ENCODE measurements at places on chromosomes 1 and 21. TPM values are rescaled to one million over a fixed set of nuclear protein-coding genes. Genes with fewer than 3 reads are reported as not detected.

GRCh38 chr1:60906526-60906925 lies 175.8 kb upstream of the NFIA start:
- no peak for DNase-seq

LHX4 gene
- total RNA-seq = not detected

DNA sequence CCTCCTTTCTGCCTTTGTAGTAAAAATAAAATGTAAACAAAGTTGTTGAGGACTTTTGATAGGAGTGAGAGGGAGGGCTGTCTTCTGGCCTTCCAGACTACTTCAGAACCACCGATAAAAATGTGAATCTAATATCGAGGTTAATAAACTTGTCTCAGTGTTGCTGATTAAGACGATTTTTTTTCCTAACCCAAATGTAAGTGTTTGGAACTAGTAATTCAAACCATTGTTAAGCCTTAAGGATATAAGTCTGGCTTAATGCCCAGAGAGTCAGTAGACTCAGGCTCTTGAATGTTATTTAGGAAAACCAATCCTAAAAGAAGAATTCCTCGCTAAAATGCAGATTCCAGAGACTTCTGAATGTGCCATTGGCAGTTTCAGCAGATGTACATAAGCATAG lies 356.9 kb downstream of the SIPA1L2 start:
- DNase-seq = peak; percentile 45

DNA sequence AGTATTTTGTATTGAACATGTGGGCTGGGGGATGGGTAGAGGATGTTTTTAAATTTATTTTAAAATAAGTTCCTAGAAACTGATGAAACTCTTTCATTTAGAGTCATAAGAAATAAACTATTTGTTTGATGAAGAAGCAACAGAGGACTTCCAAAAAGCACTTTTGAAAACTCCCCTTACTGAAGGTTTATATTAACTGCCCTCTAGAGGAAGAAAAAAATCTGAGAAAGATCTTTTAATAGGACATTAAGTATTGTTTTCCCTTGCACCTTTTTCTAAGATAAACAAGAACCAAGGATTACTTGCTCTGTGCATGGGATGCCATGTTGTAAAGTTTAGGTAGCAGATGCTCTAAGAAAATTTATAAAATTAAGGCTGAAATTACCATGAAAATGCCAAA lies 14.1 kb downstream of the DISP1 start:
- no peak for DNase-seq

GRCh38 chr1:67923074-67923473 lies 89.8 kb upstream of the GNG12 start:
- no peak for DNase-seq

- peak; percentile 61 for DNase-seq
Observed at GRCh38 chr21:28421716-28422524, 570.8 kb downstream of the LTN1 start.

GPR153 gene
- 32.7 TPM for total RNA-seq

MLLT11 gene
- total RNA-seq = 15.1 TPM

SPRTN gene
- total RNA-seq = 15.2 TPM

OR2G6 gene
- total RNA-seq = not detected

GRCh38 chr1:24150234-24151174 lies 7.6 kb upstream of the IL22RA1 start:
- DNase-seq = peak; percentile 88

- no peak for DNase-seq
Observed at GRCh38 chr1:225044258-225044657, 114.8 kb downstream of the DNAH14 start.

OR2G2 gene
- not detected for total RNA-seq

DNA sequence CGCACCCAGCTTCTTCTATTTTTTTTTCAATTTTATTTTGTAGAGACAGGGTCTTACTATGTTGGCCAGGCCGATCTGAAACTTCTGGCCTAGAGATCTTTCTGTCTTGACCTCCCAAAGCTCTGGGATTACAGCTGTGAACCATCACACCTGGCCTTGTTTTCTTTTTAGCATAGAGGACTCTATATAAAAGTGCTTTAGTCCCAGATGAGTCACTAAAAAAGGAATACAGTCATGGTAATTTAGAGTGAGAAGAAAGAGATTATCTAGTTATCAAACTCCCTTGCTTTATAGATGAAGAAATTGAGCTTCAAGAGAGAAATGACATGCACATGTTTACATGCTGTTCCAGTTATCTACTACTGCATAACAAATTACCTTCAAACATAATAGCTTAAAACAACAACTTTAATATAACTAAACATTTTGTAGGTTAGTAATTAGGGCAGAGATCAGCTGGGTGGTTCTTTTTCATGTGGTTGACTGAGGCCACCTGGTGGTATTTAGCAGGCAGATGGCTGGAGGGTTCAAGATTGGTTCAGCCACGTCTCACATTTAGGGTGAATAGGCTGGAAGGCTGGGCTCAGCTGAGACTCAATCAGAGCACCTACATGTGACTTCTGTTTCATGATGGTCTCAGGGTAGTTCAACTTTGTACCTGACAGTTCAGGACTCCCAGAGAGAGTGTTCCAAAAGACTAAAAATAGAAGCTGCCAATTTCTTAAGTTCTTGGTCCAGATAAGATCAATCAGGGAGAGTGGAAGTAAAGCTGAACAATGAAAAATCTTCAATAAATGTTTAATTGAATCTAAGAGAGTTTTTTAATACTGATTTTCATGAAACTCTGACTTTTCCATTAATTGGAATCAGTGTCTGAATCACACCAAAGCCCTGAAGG lies 16.9 kb upstream of the MTF2 start:
- DNase-seq = peak; percentile 65

DNA sequence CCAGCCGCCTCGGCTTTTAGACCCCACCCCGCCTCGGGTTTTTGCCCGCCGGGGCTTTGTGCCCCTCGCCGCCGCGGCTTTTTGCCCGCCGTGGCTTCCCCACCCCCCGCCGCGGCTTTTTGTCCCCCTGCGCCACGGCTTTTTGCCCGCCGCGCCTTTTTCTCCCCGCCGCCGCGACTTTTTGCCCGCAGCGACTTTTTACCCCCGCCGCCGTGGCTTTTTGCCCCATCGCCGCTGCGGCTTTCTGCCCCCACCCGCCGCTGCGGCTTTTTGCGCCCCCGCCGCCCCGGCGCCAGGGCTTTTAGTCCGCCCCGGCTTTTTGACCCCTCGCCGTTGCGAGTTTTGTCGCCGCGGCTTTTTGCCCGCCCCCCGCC lies 474.4 kb downstream of the FAM72C start:
- no peak for DNase-seq

GRCh38 chr1:34785231-34785874 lies 4.3 kb downstream of the GJB3 start:
- no peak for DNase-seq

RTCA gene
- 36.1 TPM for total RNA-seq

DNA sequence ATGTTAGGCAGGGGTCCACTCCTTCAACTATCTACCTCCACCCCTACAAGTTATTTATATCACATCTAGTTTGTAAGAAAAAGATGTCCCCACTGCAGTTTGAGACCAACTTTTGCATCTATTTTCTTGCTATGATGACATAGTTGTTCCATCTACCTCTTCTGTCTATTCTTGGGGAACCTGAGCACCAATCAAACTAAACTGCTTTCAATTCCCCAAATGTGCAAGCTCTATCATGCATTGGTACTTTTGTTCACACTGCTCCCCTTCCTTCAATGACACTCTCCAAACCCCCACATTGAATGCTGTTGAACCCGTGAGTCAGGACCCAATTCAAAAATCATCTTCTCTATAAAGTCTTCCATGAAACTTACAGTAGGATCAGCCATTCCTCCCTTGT lies 16.0 kb upstream of the FRRS1 start:
- DNase-seq = no peak

DNA sequence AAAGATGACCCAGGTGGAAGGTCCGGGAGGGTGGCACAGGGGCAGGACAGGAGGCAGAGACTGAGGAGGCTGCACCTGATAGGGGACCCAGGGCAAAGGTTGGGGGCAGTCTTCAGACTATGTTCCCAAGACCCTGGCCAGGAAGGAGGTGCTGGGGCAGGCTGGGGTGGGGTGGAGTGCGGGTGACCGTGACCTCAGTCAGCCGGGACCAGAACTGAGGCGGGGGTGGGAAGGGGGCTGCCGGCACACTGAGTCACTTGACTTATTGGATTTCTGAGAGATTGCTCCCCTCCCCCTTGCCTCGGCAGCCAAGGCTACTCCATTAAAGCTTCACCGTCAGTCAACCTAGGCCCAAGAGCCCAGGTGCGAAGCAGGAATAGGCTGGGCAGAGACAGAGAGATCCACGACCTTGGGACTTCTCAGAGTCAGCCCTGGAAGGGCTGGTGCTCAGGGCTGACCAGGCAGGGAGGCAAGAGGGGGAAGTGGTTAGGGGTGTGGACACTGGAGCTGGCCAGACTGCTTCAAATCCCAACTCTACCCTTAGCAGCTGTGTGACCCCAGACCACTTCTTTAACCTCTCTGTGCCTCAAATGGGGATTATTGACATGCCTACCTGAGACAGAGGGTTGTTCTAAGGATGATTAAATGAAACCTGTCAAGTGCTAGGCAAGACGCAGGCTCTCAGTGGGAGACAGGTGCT lies 47.9 kb upstream of the LAPTM5 start:
- DNase-seq = no peak

GRCh38 chr1:67831850-67832513 lies 1.3 kb downstream of the GNG12 start:
- DNase-seq = peak; percentile 49

NEGR1 gene
- total RNA-seq = 0.28 TPM

HCRTR1 gene
- total RNA-seq = not detected

GRCh38 chr1:119714583-119714982 lies 2.8 kb downstream of the PHGDH start:
- no peak for DNase-seq

HPCAL4 gene
- 0.04 TPM for total RNA-seq

DNA sequence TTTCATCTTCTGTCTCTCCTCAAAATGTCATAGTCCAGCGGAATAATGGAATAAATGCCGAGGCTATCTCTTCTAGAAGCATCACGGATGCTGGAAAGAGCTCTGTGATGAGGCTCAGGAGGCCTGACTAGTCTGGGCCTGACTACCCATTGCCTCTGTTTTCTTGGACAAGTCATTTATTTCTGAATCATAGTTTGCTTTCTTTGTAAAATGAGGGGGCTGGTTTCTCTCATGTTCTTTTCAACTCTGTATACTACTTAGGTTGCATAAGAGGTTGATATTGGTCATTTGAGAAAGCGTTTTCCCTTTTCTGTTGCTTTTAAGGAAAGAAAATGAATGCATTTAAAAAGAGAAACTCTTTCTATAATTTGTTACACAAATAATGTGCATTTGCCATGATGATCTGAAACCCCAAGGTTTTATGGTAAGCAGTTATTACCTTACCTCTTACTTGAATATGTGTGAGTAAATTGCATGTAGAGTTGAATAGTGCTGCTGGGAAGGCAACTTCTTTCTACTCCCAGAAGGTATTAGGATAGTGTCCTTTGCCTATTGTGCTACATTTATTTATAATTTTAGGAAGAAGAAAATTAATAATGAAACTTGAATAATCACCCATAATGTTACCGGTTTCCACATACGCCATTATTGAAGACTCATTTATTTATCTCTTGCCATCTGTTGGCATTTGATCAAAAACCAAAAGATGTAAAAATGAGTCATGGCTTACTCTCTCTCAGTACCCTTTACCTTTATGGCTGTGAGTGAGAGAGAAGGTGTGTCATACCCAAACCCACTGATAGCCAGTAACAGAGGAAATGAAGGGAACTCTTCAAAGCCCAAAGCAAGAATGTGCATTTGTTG lies 179.1 kb downstream of the FASLG start:
- no peak for DNase-seq

DNA sequence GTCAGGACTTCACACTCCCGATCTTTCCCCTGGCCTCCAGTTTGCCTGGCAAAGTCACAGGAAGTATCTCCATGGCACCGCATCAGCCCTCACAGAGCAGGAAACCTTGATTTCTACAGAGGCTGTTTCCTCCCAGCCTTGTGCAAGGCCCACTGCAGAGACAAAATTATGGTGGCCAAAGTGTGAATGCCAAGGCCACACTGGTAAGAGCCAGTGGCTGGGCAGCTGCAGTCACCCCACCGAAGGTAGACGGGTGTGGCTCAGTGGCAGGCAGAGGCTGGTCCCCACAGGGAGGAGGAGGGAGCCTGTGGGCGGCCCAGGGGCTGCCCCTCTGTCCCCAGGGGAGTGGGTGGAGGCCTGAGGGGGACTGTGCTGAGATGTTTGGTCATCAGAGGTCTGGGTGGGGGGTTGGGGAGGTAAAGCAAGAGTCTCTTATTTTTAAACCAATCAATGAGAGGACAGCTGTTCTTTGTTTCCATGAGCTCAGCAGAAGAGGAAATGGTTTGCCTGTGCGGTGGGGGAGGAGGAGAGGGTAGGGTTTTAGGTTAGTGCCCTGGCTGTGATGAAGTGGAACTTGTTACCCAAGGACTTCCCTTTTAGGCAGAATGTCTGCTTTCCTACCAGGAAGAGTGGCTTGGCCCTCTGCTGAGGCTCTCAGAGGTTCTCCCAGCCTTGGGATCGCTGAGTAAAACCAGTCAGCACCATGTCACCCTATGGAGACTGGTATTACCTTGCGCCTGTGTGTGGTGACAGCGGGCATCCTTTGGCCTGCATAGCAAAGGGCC lies 18.0 kb upstream of the BTG2 start:
- DNase-seq = peak; percentile 59

- DNase-seq = no peak
Observed at GRCh38 chr1:92372164-92372563, 73.3 kb downstream of the RPAP2 start.

GRCh38 chr1:160357286-160358002 lies 9.4 kb upstream of the NHLH1 start:
- DNase-seq = no peak

ALX3 gene
- total RNA-seq = 0.11 TPM

AMY2A gene
- not detected for total RNA-seq

GRCh38 chr1:209156991-209157390 lies 426.5 kb upstream of the CAMK1G start:
- no peak for DNase-seq

DNA sequence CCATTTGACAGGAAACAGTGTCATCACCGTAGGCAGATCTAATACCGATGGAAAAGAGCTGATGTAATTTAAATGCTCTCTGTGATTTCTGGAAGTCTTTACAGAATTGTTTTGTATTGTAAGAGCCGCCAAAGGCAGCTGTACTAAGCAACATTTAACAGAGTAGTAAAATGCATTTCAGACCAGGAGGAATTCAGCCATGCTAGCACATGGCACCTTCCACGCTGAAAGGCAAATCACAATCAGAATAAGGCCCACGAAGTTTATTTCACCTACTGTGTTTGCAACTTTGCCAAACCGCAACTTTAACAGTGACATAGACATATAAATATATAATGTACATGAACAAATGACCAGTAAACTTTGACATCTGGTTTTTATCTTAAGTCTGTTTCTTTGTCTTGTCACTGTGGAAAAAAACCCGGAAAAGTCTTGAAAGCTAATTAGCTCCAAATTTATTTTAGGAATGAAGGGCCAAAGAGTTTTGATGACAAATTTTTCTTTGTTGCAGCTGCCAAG lies 26.1 kb upstream of the DISC1 start:
- peak; percentile 40 for DNase-seq

- DNase-seq = no peak
Observed at GRCh38 chr1:230572121-230573105, 69.9 kb upstream of the COG2 start.

ACTN2 gene
- 276 TPM for total RNA-seq

VSIG8 gene
- not detected for total RNA-seq

OR2T2 gene
- total RNA-seq = not detected

BLACAT1 gene
- total RNA-seq = 0.56 TPM

- DNase-seq = no peak
Observed at GRCh38 chr1:51551848-51552296, 32.8 kb upstream of the EPS15 start.

GRCh38 chr1:94623560-94624148 lies 82.1 kb upstream of the F3 start:
- no peak for DNase-seq

FCRL5 gene
- total RNA-seq = not detected

FCRL4 gene
- not detected for total RNA-seq

All from cardiac muscle cell (in vitro differentiated cells and primary cell).